ENCODE measurements at places on chromosomes 5 and 9. TPM values are rescaled to one million over a fixed set of nuclear protein-coding genes. Genes with fewer than 3 reads are reported as not detected.

DNA sequence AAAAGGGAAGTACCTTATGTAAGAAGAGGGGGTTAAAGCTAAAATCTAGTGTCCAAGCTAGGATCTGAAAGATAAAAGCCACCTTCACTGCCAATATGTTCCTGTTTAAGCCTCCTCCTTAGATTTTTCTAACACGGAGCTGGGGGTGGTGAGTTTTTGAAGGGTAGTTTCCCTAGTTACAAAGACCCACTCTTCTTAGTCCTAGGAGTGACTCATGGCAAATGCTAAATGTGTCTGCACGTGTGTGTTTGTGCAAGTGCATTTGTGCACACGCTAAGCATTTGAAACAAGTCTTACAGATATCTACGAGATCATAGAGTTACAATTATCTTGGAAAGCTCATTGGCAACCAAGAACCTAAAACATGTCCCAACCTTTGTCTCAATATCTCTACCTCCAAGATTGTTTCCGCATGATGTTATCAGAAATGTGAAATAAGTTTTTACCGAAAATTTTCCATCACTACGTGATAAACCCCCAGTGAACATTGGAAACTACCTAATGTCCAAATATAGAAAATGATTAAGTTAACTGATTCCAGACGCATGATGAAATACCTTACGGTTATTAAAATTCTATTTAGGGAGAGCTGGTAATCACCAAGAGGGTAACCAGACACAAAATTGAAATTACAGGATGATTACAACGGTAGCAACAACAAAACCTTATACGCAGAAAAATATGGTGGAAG, 78.0 kb upstream of the HRH2 start:
- DNase-seq: no peak

- peak; percentile 64 for DNase-seq
These were observed 14.5 kb upstream of the KCNMB1 start for GRCh38 chr5:170403675-170404074.

GRCh38 chr5:172699423-172699822, 58.4 kb downstream of the NEURL1B start:
- DNase-seq: no peak

- peak; percentile 54 for DNase-seq
These were observed at the start of gene PCDHB5 for GRCh38 chr5:141135030-141135717. PCDHB5 (plus strand) TSS chr5:141135206; CDS start chr5:141135435, 229 bp downstream.

The CCDC180 gene
- 6.3 TPM for total RNA-seq

The TLX3 gene
- not detected for total RNA-seq

The C5orf58 gene
- not detected for total RNA-seq

The TNFSF15 gene
- not detected for total RNA-seq

The SLIT3 gene
- total RNA-seq: 0.22 TPM

The FBP2 gene
- not detected for total RNA-seq

Data from neural progenitor cell (in vitro differentiated cells).